ENCODE measurements at places on chromosomes 5 and 9.

- DNase-seq: no peak
Observed at GRCh38 chr9:1997646-1998045, 17.5 kb upstream of the SMARCA2 start.

- DNase-seq: no peak
Observed at GRCh38 chr5:10576790-10577189, 12.9 kb downstream of the ANKRD33B start.

DNA sequence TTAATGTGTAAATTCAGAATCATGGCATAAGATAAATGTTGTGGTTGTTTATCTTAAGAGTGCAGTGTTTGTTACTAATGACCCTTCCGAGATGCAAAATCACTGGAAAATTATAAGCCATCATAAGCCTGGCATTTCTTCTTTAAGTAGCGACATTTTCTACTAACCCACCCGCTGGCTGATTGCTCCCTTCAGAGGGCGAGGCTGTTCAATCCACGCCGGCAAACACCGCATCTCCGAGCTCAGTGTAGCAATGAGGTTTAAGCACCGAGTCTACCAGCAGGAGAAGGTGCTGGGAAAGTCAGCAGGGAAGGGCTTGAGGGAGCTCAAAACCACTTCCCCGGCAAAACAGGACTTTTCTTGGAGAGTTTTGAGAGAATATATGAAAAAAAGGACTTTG is 52.7 kb downstream of the AK8 start:
- no peak for DNase-seq

DNA sequence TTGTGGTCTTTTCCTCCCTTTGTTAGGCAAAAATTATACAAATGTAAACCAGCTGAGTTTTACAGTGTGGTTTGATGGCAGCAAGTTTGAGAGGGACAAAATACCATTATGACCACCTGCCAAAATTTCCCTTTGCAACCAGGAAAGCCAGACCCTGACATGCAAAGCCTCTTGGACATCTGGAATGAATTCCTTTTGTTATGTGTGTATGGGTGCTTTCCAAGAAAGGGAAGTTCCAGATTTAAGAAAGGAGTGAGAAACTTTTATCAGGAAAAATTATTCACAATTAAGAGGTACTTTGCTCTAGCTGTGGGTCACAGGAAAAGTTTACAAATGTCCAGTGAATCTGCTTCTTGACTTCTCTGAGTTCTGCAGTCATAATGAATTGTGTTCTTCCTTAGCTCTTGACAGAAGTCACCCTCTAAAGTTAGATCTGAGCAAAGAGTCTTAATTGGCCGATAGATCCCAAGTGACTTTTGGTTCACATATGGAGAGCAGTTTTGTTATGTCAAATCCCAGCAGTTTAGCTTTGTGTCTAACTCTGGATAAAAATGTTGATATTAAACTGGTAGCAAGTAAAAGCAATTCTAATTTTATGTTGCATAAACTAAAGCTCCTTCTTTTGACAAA is 295.9 kb upstream of the ZNF608 start:
- DNase-seq: no peak

- peak; percentile 67 for DNase-seq
Observed at GRCh38 chr5:96344678-96345577, 88.1 kb downstream of the PCSK1 start.

- no peak for DNase-seq
Observed at GRCh38 chr5:76451031-76451701, 48.1 kb downstream of the IQGAP2 start.

DNA sequence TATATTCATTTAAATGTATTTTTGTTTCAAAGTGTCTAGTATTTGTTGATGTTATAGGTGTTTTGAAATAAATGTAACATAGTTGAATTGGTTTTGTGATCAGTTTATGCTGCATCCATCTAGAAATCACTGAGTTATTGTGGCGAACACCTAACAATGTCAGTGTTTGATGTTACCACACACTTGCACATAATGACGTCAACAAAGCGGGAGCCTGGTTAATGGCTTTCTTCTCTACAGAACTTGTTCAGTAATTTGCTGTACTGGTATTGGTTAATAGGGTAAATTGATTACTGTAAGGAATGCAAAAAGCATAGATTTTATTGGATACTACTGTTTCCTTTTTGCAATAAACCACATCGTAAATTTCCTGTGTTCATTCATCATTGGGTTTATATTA is 133.0 kb downstream of the ATG10 start:
- DNase-seq: peak; percentile 17

GRCh38 chr5:73256862-73257261 is 83.9 kb downstream of the TMEM174 start:
- no peak for DNase-seq

- DNase-seq: no peak
Observed at GRCh38 chr5:105573575-105573974, 2011.0 kb upstream of the NUDT12 start.

- no peak for DNase-seq
Observed at GRCh38 chr9:80881940-80882339, 807.4 kb downstream of the TLE1 start.

- DNase-seq: peak; percentile 48
Observed at GRCh38 chr5:150000990-150001659, 586 bp downstream of the HMGXB3 start.

- DNase-seq: no peak
Observed at GRCh38 chr9:33952066-33952465, 96.6 kb downstream of the UBAP2 start.

DNA sequence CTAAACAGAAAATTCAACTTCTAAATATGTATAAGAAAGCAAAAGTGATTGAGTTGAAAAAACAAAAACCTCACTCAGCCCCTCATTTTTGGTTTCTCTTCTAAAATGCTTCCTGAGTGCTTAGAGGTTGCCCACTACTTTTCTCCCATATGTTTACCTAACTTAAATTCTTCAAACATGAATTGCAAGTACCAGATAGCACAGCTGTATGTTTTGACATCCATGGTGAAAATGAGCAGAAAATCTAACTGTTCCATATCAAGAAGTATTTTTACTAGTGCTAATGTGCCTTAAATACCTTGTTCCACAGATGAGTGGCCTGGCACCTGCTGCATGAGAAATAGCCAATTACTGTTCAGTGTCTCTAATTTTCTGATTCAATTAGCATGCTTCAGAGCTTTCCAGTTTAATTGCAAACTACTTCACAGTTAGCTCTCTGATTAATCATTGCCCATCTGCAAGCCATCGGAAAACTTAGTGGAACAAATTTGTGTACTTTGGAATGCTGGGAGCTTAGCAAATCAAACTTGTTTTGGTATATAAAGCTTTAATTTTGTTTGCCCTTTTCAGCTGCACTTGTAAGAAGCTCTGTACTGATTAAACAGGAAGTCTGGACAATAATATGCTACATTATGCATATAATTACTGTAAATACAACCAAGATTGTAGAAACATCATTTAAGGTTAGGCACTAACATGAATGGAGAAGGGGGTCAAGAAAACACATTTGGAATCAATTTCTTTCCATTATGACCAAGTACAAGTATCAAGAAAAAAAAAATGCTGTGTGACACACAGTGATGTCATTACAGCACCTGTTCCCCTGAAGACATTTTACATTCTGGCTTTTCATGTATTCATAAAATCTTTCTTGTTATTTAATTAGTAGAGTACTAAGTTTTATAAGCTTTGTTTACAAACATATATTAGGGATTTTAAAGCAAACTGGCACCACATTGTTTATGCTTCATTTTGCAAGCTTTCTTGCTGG is 65.6 kb downstream of the POU5F2 start:
- no peak for DNase-seq

- DNase-seq: no peak
Observed at GRCh38 chr5:15946026-15946425, 233.6 kb downstream of the MARCHF11 start.

- DNase-seq: no peak
Observed at GRCh38 chr5:4553130-4553529, 587.0 kb upstream of the ADAMTS16 start.

DNA sequence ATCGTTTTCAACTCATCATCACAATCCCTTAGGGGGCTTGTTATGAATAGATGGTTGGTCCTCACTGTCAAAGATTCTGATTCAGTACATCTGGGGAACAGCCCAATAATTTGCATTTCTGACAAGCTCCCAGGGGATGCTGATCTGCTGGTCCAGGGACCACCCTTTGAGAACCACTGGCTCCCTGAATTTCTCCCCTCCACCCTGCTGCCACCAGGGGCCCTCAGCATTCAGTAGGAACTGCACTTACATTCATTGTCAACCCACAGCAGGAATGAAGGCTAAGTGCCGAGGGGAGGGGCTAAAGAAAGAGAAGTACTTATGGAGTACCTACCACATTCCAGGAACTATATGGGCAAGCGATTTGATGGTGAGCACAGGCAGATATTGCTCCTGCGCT is 85.9 kb downstream of the BOD1 start:
- DNase-seq: no peak

GRCh38 chr9:68454579-68455334 is 85.9 kb downstream of the TMEM252 start:
- no peak for DNase-seq

DNA sequence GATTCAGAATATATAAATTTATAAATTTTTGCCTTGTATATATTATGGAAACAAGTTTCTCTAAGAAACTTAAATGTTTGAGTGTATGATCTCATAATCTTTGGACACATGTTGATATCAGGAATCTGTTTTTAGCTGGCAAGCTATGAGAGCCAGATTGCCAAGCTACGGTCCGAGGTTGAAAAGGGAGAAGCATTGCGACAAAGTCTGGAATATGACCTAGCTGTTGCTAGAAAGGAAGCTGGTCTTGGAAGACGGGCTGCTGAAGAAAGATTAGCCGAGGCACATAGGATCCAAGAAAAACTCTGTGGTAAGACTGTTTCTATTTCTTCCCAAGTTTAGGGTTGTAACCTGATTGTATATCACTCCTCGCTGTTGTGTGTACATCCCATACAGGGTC is 25.9 kb downstream of the CCDC171 start:
- no peak for DNase-seq

- DNase-seq: no peak
Observed at GRCh38 chr9:23554686-23555085, 271.4 kb downstream of the ELAVL2 start.

DNA sequence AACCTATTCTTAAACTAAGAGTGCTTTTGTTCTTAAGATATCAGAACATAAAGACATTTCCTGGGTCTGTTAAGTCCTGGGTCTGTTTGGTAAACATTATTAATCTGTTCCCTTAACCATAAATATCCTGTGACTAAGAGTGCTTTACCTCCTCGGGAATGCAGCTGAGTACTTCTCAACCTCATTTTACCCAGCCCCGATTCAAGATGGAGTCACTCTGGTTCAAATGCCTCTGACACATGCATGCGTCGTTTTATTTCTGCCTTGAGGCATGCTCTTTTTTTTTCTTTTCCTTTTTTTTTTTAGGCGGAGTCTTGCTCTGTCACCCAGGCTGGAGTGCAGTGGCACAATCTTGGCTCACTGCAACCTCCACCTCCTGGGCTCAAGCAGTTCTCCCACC is 39.8 kb upstream of the FBXL17 start:
- no peak for DNase-seq

GRCh38 chr5:77143998-77144836 is 57.1 kb upstream of the ZBED3 start:
- peak; percentile 51 for DNase-seq

GRCh38 chr5:88140396-88140855 is 128.2 kb downstream of the TMEM161B start:
- no peak for DNase-seq

GRCh38 chr9:37413311-37413710 is 9.2 kb upstream of the GRHPR start:
- no peak for DNase-seq

GRCh38 chr9:136258299-136258625 is 12.7 kb upstream of the QSOX2 start:
- no peak for DNase-seq

- no peak for DNase-seq
Observed at GRCh38 chr5:35761541-35761940, 95.2 kb upstream of the IL7R start.

DNA sequence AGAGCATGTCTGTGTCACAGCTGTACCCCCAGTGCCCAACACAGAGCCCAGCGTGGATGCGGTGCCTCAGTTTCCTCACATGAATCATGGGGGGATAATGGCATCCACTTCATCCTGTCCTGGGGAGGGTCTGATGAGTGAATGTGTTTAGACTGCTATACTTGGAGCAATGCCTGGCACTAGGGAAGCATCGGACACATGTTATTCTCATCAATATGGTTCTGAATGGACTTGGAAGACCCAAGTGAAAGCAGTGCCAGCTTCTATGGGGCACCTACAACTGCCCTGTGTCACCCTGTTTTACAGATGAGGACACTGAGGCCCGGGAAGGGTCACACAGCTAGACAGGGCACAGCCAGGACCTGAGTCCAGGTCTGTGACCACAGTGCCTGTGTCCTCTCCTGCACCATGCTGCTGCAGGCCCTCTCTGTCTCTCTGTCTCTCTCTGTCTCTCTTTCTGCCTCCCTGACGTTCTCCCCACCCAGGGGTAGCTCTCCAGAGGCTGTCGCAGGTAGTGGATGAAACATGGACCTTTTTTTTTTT is 42.3 kb upstream of the NEK6 start:
- no peak for DNase-seq

DNA sequence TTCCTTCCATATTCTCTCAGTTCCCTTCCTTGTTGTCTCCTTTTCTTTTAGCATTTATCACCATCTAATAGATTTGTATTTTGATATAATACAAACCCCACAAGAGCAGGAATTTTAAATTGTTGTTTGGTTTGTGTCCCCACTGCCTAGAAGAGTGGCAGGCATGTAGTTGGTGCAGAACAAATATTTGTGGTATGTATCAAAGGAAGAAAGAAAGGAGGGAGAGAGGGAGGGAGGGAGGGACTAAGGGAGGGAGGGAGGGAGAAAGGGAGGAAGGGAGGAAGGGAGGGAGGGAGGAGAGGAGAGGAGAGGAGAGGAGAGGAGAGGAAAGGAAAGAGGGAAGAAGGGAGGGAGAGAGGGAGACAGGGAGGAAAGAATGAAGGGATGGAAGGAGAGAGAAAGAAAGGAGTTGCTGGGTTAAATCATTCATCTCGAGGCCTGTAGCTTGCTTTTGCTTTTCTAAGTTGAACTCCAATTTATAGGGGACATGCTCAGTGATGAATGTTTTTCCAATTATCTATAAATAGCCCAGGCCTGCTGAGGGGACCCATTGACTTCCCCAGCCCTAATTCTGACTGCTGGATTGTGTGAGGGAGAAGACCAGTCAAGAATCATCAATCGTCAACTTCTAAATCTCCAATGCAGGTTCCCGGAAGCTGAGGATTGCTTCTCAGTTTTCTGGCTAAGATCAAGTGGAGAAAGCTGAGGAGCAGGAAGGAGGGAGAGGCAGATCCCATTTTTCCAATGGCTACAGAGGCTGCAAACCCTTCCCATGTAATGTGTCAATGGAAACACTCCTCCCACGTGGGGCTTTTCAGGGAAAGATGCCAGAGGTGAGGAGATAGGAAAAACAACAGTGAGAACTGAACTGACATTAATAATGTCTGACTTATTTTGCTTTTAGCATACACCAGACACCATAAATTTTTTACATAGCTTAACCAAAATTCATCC is 320.7 kb downstream of the ASTN2 start:
- no peak for DNase-seq

Data from CD4-positive, alpha-beta memory T cell (primary cell).